ENCODE measurements at places on chromosomes 1 and 21. TPM values are rescaled to one million over a fixed set of nuclear protein-coding genes. Genes with fewer than 3 reads are reported as not detected.
A peak's percentile ranks its signal among the peaks of the same experiment; 100 is the strongest.

DNA sequence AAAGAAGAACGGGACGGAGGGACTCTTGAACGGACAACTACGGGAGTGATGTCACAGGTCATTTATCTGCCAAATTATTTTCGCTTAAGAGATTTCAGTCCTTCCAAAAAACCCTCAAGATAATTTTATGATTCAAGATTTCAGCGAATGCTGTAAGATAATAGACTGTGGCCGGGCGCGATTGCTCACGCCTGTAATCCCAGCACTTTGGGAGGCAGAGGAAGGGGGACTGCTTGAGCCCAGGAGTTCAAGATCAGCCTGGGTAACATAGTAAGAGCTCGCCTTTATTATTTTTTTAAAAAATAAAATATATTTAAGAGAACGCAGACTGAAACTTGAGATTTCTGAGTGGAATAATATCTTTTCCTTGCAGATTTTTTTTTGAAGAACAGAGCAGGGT, 609 bp downstream of the RWDD2B start:
- no peak for DNase-seq
- peak overlapping the region; percentile 94 for H3K4me3 ChIP-seq
- H3K27ac ChIP-seq, result peak overlapping the region; percentile 54
- H3K36me3 ChIP-seq, result no peaks in the 10 kb centered on the region
- no peaks in the 10 kb centered on the region for H3K27me3 ChIP-seq

- peaks cover 13% of the 10 kb centered on the region for H3K36me3 ChIP-seq
- no peaks in the 10 kb centered on the region for H3K4me1 ChIP-seq
- no peak overlapping the region for H3K27ac ChIP-seq
- H3K27me3 ChIP-seq, result no peaks in the 10 kb centered on the region
- no peak for DNase-seq
- no peak overlapping the region for H3K4me3 ChIP-seq
Measured at GRCh38 chr21:36061445-36061844, 1.1 kb upstream of the SETD4 start.

- H3K27me3 ChIP-seq, result no peaks in the 10 kb centered on the region
- no peaks in the 10 kb centered on the region for H3K36me3 ChIP-seq
- DNase-seq, result no peak
- H3K4me1 ChIP-seq, result no peaks in the 10 kb centered on the region
- H3K4me3 ChIP-seq, result no peak overlapping the region
Measured at GRCh38 chr1:58468612-58469011, 77.9 kb downstream of the OMA1 start.

- no peaks in the 10 kb centered on the region for H3K27me3 ChIP-seq
- DNase-seq, result no peak
- no peaks in the 10 kb centered on the region for H3K4me1 ChIP-seq
- no peak overlapping the region for H3K27ac ChIP-seq
- H3K36me3 ChIP-seq, result no peaks in the 10 kb centered on the region
Measured at GRCh38 chr1:160489513-160490261, 33.4 kb downstream of the SLAMF6 start.

DNA sequence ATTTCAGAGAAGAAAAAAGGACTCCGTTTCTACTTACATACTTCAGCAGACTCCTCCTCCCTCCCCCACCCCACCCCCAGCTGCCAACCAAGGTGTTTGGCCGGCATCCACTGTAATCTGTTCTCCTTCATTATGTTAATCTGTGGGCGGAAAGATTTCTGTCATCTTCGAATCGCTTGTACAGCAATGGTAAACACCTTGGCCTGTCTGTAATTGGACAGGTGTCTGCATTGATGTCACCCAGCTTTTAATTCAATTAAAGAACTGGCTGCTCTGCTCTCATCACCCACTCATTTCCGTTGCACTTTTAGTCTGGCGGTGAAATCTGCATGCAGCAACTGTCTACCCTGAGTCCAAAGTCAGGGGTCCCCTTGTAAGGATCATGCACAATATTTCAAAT, 368.6 kb downstream of the USH2A start:
- DNase-seq, result no peak
- H3K27me3 ChIP-seq, result no peaks in the 10 kb centered on the region
- no peak overlapping the region for H3K27ac ChIP-seq
- no peaks in the 10 kb centered on the region for H3K4me1 ChIP-seq
- no peak overlapping the region for H3K4me3 ChIP-seq

Gene LAD1
- total RNA-seq, result 12.2 TPM

Gene OLFML2B
- total RNA-seq, result 0.73 TPM

Gene MAN1C1
- 38.8 TPM for total RNA-seq

Gene GBP4
- 3.9 TPM for total RNA-seq

Gene SPRR3
- not detected for total RNA-seq

Measured in right lobe of liver (tissue), 6 donors.